ENCODE measurements at places on chromosomes 13 and 19. TPM values are rescaled to one million over a fixed set of nuclear protein-coding genes. Genes with fewer than 3 reads are reported as not detected.

Gene IL17D
- total RNA-seq, result 7.6 TPM

- no peak for DNase-seq
Measured at GRCh38 chr19:36140304-36141038, 605 bp downstream of the CAPNS1 start.

GRCh38 chr13:113123226-113124201, 915 bp downstream of the F10 start:
- no peak for DNase-seq

DNA sequence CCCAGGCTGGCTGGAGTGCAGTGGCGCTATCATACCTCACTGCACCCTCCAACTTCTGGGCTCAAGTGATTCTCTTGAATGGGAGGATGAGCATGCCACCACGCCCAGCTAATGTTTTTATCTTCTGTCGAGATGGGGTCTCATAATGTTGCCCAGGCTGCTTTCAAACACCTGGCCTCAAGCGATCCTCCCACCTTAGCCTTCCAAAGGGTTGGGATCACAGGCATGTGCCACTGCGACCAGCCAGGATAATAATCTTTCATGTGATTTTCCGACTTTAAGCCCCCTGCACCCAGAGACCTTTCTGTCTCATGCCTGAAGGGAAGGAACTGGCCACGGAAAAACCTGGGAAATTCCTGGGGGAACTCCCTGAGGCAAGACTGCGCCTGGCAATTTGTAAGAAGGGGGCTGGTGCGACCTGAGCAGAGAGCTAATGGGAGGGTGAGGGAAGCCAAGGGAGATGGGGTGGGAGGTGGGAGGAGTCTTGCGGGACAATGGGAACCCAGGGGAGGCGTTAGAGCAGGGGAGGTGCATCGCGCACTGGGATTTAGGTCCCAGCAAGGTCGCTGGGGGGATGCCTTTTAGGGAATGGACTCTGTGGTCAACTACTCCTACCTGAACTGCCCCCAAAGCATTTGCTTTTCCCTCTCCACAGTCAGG, 1.2 kb upstream of the CCDC124 start:
- no peak for DNase-seq

Gene KCTD15
- total RNA-seq, result 85.5 TPM

DNA sequence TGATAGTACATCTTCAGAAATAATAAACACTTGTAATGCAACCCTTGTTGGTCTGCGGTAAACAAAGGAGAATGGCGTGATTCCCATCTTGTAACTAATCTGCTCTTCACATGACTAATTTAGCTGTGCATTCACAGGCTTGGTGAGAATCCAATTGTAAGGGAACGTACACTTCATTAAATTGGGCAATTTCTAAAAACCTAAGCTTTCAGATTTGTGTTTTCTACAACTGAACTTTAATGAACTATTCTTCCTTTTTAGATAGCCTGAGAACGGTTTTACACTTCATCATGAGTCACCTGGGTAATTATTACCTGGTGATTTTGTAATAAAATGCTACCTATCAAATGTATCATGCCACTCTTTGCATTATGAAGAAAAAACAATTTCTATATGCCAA, 306.9 kb downstream of the KLF5 start:
- no peak for DNase-seq

DNA sequence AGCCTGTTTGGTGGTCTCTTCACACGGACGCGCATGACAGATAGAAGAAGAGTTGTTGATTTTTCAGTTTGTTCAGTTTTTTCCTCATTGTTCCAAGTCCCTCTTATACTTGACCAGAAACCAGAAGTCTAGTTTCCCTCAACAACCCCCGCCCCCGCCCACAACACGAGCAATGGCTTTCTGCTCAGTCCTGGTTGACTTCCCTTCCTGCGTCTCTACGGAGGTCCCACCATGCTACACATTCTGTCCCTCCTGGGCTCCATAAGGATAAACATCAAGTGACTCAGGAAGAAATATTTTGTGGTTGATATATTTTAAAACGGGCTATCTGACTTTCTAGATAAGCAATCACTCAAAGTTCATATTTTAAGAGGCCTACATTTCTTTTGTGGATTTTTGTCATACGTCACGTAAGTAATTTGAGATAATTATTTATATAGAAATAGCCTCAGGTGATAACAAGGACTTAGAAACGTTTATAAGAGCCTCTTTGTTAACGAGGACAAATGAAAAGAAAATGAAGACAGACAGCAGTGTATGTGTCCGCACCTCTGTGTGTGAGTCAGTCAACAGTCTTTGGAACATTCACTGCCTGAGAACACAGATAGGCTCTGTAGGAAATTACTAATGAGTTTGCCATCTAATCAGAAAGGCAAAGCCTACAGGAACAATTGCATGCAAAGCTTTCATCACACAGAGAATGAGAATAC, 214.4 kb downstream of the RAP2A start:
- no peak for DNase-seq

DNA sequence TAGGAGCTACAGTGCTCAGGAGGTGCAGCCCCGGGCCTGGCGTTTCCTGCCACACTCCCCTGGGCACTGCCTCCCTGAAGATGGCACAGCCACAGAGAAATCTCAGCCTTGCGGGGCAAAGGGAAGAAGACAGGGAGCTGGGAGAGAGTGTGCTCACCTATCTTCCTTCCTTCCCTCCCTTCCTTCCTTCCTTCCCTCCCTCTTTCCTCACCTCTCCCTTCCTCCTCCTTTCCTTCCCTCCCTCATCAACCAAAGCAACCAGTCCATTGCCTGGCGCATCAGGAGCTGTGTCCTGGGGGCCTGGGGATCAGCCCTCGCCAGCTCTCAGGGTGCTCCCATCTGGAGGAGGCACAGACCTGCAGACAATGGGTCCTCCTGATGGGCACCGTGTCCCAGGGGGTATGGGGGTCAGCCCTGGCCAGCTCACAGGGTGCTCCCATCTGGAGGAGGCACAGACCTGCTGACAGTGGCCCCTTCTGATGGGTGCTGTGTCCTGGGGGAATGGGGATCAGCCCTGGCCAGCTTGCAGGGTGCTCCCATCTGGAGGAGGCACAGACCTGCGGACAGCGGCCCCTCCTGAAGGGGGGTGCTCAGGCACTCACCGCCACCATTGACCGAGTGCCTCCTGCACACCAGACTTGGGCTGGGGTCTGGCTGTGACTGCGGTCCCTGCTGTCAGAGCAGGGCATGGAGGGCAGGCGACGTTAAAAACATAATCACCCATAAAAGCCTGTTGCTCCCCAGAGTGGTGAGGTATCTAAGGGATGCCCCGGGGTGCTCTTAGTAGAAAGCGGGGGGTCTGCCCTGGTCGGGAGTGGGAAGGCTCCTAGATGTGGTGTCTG, 120.2 kb downstream of the URI1 start:
- no peak for DNase-seq

- no peak for DNase-seq
Measured at GRCh38 chr13:45388664-45389063, 29.5 kb downstream of the SLC25A30 start.

DNA sequence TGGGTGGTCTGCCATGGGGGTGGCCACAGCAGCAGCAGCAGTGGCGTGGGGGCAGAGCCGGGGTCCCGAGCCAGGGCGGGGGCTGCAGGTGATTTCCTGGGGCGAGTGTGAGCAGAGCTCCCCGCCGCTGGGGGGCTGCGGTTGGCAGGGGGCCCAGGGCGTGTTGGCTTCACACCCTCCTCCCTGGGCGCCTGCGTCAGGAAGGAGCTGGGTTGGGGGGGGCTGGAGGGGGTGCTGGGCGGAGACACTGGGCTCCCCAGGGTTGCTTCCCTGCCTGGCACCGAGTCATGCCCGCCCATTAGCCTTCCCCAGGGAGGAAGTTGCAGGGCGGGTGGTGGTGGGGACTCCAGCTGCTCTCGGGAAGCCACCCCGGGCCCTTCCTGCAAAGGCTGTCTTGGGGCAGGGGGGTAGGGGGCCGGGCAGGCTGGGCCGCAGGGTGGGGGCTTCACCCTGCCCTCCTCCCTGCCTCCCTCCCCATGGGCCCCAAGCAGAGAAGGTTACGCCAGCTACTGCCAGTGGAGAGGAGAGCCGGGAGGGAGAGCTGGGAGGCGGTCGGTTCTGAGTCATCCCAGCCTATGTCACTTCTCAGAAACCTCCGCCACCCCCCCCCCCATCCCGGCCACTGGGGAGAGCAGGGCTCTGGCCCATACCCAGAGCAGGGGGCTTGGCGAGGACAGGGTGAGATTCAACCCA, 4.6 kb downstream of the MIDN start:
- peak; percentile 95 for DNase-seq

DNA sequence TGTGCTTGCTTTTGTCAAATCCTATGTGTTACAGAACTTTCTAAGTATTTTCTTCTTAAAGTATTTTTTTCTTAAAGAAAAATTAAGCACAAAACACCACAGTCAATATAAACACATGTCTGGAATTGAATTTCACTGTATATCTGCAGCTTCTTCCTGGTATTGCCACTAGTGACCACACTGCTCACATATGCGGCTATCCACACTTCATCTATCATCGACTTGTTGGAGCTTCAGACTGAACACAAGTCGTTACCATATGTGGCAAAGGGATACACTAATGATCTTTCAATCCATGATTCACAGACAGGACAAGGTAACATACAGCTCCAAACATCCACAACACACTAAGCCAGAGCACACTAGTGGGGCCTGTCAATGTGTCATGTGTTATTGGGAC, 498.4 kb upstream of the ARGLU1 start:
- DNase-seq, result no peak

- DNase-seq, result no peak
Measured at GRCh38 chr13:112773601-112774447, 84.0 kb downstream of the ATP11A start.

- no peak for DNase-seq
Measured at GRCh38 chr13:40626977-40627376, 39.5 kb downstream of the FOXO1 start.

Gene PABPC3
- not detected for total RNA-seq

GRCh38 chr19:29789007-29789406, 22.8 kb upstream of the CCNE1 start:
- no peak for DNase-seq

- no peak for DNase-seq
Measured at GRCh38 chr13:95858286-95859075, 181.5 kb downstream of the DNAJC3 start.

Gene NDUFS7
- total RNA-seq, result 26.5 TPM

GRCh38 chr19:15519433-15519976, 11.2 kb downstream of the CYP4F22 start:
- DNase-seq, result no peak

Gene KIR3DL2
- not detected for total RNA-seq

GRCh38 chr13:52599037-52599847, 43.0 kb upstream of the HNRNPA1L2 start:
- DNase-seq, result no peak

DNA sequence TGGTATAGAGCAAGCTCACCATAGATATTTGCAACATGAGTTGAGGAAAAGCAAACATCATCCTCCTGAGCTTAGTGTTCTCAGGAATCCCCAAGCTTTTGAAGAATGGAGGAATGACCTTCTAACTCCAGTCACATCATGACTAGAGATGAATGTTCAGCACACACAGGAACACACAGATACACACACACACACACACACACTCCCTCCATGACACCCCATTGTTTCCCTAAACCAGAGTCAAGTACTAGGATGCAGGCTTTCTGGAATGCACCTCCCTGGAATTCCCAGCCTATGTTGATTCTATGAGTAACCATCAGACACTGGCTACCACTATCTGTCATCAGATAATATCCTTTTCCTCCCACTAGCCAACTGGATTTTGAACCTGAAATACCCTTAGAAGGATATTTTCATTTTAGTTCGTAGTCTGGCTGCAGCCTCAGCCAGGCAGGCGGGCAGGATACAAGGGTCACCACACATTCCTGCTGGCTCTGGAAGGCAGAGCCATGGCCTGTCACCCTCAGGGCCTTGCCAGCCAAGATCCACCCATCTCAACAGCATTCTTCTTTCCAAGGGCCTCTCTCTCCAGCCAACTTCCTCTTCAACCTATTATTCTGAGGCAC, 162.4 kb downstream of the FOXO1 start:
- no peak for DNase-seq

Gene GPR180
- total RNA-seq, result 10.6 TPM

- no peak for DNase-seq
Measured at GRCh38 chr13:51229101-51229719, 7.0 kb downstream of the FAM124A start.

DNA sequence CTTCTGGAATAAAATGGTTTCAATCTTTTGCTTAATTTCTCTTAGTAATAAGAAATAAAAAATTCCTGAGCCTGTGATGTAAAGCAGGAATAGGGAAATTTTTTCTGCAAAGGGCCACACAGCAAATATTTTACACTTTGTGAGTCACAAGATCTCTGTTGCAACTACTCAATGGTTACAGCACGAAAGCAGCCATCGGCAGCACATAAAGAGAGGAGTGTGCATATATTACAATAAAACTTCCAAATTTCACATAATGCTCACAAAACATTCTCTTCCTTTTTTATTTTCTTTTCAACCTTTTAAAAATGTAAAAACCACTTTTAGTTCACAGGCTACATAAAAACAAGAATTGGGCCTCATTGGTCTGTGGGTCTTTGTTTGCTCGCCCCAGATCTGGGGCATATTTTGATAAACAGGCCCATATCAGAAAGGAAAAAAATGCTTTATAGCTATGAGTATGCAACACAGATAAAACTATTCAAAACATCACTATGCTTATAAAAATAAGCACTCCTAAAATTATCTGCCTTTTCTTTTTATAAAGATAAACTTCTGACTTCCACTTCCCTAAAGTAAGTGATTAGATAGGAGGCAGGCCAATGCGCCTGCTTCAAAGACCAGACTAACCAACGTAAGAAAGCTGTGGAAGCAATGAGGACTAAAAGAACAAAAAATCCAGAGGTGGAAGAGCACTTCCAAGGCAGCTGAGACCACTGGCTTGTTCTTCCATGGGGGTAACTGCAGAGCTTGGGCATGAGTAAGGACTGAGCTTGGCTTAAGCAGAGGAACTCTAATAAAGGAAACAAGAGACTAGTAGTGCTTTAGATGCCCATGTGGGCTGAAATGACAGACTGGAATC, 26.5 kb downstream of the MYCBP2 start:
- DNase-seq, result no peak

GRCh38 chr19:46218160-46218559, 11.4 kb upstream of the IGFL1 start:
- DNase-seq, result no peak

DNA sequence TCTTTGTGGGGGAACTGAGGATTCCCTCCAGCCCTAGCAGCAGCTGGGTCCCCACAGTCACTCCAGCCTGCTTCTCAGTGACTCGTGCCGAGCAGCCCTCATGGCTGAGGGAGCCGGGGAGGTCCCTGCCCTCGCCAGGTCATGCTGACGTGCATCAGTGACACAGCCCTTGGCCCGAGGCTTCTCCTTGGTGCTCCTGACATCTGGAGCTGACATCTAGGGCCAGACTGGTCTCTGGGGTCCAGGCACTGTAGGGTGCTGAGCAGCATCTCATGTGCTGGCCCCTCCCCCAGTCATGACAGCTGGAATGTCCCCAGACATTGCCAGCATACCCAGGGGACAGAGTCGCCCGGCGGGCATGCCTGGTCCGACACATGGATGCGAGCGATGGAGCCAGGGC, 14.4 kb downstream of the COMP start:
- DNase-seq, result no peak

- DNase-seq, result no peak
Measured at GRCh38 chr13:108342369-108343289, 73.1 kb downstream of the TNFSF13B start.

DNA sequence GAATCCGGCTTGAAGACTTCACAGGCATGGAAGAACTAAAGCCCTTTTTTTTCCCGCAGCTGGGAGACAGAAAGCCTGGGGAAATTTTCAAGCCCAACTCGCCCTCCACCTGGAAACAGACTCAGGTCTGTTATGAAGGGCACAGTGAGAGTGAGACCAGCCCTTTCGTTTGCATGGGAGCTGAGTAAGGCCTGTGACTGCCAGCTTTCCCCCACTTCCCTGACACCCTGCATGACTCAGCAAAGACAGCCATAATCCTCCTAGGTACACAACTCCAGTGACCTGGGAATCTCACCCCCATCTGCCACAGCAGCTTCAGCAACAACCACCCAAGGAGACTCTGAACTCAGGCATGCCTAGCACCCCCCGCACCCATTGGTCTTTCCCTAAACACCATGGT, 87.6 kb upstream of the ZNF91 start:
- DNase-seq, result no peak
